ENCODE measurements at places on chromosomes 7 and 10.

- no peak for DNase-seq
Observed at GRCh38 chr7:30627026-30627425, 32.3 kb downstream of the GARS1 start.

GRCh38 chr7:74494076-74494548 is 40.4 kb downstream of the GTF2IRD1 start:
- DNase-seq: no peak

GRCh38 chr10:122461729-122462532 is 578 bp downstream of the HTRA1 start:
- no peak for DNase-seq

DNA sequence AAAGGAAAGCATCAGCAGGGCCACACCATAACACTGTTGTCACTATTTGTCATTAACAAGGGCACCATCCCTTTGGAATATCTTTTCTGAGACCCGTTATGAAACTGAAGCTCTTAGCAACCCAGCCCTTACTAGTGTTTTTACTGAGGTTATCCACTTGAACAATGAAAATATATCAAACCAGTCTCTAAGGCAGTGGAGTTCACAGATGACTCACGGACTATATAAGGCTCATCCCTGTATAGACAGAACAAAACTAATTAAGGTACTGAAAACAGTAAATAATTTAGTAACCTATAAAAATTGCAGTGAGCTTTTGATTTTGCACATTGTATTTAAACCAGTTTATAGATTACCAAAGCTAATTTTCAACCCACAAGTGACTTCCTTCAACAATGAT is 196.0 kb downstream of the ELAPOR2 start:
- DNase-seq: no peak

DNA sequence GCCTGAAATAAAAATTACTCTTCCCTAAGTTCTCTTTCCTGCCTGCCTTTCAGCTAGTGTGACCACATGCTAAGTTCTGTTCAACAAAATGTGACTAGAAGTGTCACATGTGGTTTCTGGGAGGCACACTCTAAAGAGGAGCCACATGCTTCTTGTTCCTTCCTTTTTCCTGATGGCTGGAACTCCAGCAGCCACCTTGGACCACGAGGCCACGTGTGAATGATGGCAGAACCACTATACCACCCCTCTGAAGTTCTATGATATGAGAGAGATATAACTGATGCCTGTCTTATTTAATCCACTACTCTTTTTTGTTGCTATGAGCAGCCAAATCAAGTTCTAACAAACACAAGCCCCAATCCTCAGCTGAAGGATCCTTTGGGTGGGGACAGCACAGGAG is 8.1 kb downstream of the PODXL start:
- DNase-seq: no peak

DNA sequence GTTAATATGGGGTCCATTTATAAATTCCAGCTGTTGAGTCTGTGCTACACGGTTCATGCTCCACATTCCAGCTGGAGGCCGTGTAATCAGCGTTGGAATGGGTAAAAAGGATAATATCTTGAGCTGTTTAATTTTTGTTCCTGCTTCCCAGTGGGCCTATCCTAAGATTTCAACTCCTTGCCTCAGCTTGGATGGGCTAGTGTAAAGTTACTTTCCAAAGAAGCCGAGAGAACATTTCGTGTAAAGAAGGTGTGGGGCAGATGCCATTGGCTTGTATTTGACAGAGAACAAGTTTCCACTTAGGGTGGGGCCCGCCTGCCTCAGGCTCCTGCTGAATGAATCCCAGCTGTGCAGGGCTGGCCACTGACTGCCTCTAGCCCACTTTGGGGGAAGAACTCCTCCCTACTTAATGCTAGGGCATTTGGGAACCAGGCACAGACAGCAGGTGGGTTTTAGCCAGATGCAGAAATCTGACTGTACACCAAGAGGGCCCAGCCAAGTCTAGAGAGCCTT is 125.9 kb upstream of the LYZL2 start:
- DNase-seq: no peak

GRCh38 chr7:77831953-77832352 is 33.4 kb downstream of the PHTF2 start:
- DNase-seq: no peak

DNA sequence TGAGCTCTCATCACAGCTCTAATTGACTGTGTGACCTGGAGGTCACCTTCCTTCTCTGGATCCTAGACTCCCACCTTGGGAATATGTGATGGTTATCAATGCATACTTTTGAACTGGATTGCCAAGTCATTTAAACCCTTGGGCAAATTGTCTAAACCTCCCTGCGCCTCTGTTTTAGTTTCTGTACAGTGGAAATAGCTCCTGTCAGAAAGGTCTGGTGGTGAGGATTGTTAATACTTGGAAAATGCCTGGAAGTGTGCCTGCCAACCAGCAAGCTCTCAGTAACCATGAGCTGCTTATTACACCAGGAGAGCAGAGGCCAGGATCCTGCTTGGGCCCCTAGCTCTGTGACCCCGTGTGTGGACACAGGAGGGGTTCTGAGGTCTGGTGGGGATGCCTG is 108.7 kb upstream of the PPIF start:
- no peak for DNase-seq

DNA sequence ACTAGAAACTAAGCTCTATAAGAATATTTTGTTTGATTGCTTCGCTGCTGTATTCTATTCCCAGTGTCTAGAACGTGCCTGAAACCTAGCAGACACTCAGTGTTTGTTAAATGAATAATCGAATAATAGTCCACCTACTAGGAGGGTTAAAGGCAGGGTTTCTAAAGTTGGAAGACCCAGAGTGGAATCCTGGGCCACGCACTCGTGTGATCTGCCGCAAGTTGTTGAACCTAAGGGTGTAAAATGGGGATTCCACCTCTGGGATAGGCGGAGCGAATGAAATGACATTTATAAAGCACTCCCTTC is 702 bp upstream of the AGFG2 start:
- no peak for DNase-seq

DNA sequence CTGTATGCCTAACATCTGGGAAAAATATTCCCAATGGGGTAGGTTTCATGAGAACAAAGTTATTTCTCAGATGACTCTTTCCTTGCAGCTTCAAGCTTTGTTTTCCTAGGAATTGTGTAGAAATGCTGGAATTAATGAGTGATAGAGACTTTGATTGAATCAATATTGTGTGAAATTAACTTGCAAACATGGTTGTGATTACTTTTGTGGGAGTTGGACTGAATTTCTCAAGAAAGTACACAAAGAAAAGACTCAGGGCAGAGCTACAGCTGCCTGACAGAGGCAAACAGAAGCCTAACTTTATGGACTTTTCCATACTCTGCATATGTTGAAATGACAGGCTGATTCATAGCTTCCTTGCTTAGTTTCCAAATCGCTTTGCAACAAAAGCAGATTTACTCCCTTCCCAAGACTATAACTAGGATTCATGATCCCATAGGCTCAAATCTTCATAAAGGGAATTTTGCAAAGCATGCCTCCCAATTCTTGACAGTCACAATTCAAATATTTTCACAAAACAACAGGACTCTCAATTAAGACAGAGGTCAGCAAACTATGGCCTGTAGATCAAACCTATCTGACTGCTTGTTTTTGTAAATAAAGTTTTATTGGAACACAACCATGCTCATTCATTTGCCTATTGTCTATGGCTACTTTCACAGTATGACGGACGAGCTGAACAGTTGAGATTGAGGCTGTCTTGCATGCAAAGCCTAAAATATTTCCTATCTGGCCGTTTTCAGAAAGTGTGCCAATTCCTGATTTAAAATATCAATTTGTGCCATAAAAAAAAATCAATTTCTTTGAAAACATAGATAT is 27.6 kb downstream of the NRP1 start:
- no peak for DNase-seq

GRCh38 chr10:114303556-114303955 is 64.5 kb downstream of the VWA2 start:
- no peak for DNase-seq

DNA sequence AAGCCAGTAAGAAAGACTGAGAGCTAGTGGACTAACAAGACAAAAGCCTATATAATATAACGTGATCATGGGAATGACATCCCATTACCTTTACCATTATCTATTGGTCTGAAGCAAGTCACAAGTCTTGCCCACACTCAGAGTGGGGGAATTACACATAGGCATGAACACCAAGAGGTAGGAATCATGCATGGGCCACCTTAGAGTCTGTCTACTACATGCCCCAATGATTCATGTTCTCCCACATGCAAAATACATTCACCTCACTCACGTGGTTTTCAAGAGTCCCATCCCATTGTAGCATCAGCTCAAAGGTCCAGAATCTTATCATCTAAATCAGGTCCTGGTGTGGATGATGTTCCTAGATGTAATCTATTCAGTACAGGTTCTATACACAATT is 29.4 kb downstream of the DNAJC9 start:
- DNase-seq: no peak

DNA sequence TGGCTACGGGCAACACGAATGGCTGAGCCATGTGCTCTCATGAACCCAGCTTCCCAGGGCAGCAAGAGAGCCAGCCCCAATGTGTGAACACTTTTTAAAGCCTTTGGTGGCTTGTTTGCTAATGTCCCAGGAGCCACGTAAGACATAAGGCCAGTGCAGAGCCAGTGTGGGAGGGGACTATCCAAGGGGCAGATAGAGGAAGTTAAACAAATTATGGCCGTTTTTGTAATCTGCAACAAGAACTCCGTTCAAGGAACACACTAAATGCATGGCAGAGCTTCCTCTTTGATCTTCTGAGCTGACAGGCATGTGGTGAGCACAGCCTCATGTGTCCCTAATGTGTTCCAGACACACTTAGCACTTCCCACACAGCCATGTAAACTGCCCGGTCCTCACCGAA is 133.3 kb downstream of the TEX36 start:
- no peak for DNase-seq

DNA sequence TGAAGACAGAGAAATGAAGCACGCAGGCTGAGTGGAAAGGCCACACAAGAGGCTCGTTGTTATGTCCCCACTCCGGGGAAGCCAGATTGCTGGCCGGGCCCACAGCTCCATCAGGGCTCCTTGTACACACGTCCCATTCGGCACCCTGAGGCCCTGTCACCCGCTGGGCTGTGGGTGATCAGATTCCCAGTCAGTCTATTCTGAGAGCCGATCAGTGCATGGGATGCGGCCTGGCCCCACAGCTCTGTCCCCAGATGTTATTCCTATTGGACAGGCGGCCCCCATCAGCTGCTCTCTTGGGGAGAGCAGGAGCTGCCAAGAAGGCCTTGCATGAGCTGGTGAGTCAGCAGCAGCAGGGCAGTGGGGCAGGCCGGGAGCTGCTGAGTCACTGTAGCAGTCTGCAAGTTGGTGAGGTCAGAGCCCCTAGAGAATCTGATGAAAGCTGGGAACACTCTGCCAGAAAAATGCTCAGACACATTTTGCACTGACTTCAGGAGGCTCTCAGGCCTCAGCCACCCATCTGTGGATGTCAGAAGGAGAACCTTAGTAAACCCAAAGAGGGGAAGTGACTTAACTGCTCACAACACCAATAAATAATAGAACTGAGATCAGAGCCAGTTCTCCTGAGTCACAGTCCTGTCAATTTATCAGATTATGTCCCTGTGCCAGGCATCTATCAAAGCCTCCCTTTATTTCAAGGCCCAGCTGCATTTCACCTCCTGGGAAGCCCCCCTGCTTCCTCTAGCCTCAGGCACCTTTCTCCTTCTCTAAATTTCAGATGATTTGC is 9.4 kb upstream of the PSAP start:
- DNase-seq: no peak

GRCh38 chr10:97388152-97388551 is 13.0 kb downstream of the RRP12 start:
- DNase-seq: no peak

All from GM18507 (cell line).